Fibroblast of skin of abdomen (primary cell): ENCODE measurements at places on chromosomes 16 and 17.

GRCh38 chr17:80339118-80339517 is 75.8 kb upstream of the ENDOV start:
- DNase-seq: no peak

- peak; percentile 40 for DNase-seq
Measured at GRCh38 chr16:8887952-8888560, 5.9 kb downstream of the LITAFD start.

- no peak for DNase-seq
Measured at GRCh38 chr16:7284780-7285179, 47.9 kb upstream of the RBFOX1 start.

GRCh38 chr16:13829697-13830299 is 90.2 kb upstream of the ERCC4 start:
- DNase-seq: no peak

DNA sequence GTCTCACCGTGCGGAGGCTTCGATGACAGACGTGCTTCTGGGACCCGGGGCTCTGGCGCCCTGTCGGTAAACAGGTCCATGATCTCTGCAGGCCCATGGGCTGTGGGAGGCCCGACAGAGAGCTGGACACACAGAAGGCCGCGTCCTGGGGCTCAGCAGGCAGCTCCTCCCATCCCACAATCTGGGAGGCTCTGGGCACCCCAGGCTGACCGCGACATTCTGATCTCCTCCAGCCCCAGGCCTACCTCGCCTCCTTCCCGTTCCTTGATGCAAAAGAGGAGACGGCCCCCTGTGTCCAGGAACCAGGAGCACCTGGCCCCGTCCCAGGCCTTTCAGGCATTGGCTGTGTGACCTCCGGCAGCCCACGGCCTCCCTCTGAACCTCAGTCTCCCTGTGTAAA is 23.3 kb downstream of the TRARG1 start:
- no peak for DNase-seq

GRCh38 chr17:10649602-10650001 is 7.5 kb downstream of the MYH3 start:
- DNase-seq: no peak

- peak; percentile 48 for DNase-seq
Measured at GRCh38 chr17:78357177-78357586, 2.7 kb downstream of the SOCS3 start.

- no peak for DNase-seq
Measured at GRCh38 chr16:52512297-52512987, 34.5 kb downstream of the TOX3 start.

DNA sequence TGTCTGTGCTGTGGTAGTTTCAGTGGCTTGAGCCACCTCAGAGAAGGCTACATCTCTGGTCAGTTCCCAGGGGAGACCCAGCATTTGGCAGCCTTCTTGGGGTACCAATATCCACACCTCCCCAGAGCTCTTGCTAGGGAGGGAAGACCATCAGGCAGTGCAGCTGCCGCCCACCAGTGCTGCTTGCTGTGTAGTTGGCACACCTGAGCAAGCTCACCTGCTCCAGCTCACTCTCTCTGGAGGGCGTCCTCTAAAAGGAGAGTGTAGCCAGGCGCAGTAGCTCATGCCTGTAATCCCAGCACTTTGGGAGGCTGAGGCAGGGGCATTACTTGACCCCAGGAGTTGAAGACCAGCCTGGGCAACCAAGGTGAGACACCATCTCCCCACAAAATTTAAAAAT is 29.8 kb downstream of the CDIP1 start:
- no peak for DNase-seq

DNA sequence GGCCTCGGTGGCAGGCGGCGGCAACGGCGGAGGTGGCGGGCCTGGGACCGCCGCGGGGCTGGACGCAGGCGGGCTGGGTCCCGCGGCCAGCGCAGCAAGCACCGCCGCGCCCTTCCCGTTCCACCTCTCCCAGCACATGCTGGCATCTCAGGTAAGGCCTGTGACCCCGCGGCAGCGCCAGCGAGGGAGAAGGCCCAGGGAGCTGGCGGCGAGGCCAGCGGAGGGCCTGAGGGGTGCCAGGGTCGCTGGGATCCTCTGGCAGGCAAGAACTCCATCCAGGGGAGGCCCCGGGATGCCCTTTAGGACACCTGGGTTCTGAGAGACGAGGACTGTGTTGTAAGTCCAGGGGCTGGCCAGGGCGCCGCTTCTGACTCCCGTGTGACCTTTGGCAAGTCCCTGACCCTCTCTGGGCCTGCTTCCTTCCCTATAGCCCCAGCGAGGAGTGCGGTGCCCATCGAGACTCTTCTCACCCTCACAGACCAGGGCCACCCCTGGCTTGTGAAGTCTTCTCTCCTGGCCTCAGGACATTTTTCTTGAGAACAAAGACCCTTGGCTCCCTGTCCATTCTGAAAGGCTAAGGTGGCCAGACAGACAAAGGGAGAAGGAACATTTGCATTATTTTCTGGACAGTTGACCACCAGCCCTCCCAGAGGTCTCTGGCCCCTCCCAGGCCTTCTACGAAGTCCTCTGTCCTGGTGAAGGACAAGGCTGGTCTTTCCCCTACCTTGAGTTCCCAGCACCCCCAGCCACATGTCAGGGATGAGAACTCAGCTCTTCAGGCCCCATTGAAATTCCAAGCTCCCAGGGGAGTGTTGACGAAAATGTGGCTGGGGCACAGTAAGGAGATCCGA is 6.3 kb downstream of the TBX2 start:
- no peak for DNase-seq

- no peak for DNase-seq
Measured at GRCh38 chr17:7739746-7740145, 22.2 kb downstream of the DNAH2 start.

GRCh38 chr16:26987597-26988010 is 79.1 kb upstream of the C16orf82 start:
- DNase-seq: peak; percentile 61

DNA sequence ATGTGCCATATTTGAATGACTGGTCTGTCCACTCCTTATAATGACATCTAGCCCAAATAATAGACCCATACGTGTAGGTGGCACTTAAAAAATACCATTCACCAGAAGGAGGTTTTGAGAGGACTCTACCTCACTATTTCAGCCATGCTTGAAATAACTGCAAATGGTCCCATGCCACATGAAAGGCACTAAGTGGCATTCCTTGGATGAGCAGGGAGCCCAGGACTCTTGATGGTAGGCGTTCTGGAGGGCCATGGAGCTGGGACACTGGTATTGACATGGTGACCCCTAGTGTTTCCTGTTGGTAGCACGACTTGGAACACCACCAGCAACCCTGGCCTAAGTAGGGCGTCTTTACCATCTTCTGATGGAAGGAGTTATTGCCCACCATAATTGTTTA is 148.7 kb upstream of the ZFHX3 start:
- peak; percentile 47 for DNase-seq

GRCh38 chr16:78506367-78507193 is 407.1 kb downstream of the WWOX start:
- no peak for DNase-seq

DNA sequence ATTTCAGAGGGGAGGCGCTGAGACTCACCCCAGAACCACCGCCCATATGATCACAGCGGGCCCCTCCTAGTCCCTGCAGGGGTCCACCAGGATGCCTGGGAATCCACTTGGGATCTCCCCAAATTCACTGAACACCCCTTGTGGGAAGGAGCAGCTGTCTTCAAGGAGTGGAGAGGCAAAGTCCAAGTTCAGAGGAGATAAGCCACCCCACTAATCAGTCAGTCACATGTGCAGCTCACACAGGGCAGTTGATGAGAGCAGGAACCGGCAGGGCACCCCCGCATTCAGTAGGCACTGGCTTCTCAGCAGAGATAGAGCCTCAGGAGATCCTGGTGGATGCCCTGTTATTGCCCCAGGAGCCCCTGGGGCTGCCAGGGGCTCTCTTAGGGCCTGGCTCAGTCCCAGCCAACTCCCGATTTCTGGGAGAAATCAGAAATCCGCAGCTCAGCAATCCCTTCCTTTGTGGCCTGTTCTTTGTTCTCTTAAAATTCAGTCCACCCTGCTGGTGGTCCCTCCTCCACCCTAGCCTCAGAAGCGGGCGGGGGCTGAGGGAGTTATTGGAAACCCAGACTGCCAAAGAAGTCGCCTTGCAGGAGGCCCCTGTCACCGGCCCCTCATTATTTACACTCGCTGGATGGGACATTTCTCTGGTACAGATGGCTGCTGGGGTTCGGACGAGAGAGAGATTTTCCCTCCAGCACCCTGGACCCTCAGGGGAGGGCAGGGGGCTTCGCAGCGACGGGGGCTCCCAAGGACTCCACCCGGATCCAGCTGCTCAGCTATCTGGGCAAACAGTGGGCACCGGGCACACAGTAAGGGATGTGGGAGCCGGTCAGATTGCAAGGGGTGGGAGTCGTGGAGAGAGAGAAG is 1.8 kb downstream of the CDC42EP4 start:
- DNase-seq: peak; percentile 28

DNA sequence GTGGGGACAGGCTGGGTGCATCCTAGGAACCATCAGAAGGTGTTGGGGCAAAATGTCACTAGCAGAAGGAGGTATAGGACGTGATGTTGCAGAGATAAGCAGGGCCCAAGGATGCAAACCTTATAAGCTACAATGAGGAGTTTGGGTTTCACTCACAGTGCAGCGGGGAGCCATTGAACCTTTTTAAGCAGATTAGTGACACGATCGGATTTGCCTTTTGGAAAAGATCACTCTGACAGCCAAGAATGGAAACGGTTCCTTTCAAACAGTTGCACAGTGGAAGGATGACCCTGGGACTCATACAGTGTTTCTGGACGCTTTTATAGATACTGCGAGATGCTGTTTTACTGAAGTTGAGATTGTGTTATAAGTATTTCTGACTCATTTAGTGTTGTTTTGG is 131.8 kb upstream of the CACNG3 start:
- DNase-seq: no peak

DNA sequence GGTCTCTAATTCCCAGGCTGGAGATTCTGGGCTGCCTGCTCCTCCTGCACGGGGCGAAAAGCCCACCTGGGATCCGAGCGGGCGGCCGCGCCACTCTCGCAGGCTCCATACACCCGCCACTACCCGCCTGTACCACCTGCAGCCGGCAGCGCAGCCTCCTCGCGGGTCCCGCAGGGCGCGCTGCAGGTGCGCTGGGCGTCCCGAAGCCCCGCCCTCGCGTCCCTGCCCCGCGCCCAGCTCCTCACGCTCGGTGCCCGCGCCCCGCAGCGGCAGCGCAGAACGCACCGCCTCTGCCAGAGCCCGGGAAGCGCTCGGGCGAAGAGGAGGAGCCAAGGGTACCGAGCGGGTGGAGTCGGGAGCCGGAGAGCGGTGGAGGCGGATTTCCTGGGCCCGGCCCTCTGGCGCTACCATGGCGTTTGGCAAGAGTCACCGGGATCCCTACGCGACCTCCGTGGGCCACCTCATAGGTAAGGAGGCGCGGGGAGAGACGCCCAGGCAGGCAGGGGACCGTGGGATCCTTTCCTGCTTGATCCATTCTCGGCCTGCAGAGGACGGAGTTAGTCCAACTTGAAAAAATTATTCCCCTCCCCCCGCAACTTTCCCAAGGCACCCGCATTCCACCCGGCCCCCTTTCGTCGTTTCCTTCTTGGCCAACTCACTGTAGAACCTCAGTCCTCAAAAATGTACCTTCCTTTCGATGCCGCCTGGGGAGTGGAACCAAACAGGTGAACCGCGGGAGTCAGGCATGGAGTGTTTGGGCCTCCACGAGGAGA is at the start of gene TOM1L1:
TOM1L1 (plus strand) TSS at position 396 of the 773 bp plus-strand sequence; CDS start at position 410, 14 bp downstream.
- peak; percentile 55 for DNase-seq

- no peak for DNase-seq
Measured at GRCh38 chr17:6670571-6670970, 19.0 kb downstream of the C17orf100 start.
